ENCODE measurements at places on chromosomes 2 and 18. TPM values are rescaled to one million over a fixed set of nuclear protein-coding genes. Genes with fewer than 3 reads are reported as not detected.

- DNase-seq: no peak
These were observed 14.3 kb upstream of the ST8SIA5 start for GRCh38 chr18:46771141-46771540.

GRCh38 chr2:233418052-233418760, 63.9 kb downstream of the DGKD start:
- no peak for DNase-seq

CCBE1 gene
- 1.1 TPM for total RNA-seq

UGT1A7 gene
- not detected for total RNA-seq

DNA sequence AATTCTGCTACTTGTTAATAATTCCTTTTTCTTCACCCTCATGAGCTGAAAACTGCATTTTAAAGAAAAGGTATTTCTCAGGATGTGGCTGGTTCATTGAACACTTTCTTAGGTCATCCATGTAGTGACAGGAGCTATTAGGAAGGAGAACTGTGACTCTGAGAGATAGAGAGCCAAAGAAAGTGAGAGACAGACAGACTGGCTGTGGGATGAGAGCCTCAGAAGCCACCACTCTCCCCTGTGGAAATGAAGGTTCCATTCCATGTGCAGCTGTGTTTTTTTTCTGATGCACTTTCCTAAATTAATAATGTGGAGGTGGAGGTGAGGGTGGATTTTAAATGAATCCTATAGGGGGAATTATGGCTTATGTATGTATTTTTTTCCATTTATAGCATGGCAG, 113.3 kb downstream of the FAM210A start:
- no peak for DNase-seq

DNA sequence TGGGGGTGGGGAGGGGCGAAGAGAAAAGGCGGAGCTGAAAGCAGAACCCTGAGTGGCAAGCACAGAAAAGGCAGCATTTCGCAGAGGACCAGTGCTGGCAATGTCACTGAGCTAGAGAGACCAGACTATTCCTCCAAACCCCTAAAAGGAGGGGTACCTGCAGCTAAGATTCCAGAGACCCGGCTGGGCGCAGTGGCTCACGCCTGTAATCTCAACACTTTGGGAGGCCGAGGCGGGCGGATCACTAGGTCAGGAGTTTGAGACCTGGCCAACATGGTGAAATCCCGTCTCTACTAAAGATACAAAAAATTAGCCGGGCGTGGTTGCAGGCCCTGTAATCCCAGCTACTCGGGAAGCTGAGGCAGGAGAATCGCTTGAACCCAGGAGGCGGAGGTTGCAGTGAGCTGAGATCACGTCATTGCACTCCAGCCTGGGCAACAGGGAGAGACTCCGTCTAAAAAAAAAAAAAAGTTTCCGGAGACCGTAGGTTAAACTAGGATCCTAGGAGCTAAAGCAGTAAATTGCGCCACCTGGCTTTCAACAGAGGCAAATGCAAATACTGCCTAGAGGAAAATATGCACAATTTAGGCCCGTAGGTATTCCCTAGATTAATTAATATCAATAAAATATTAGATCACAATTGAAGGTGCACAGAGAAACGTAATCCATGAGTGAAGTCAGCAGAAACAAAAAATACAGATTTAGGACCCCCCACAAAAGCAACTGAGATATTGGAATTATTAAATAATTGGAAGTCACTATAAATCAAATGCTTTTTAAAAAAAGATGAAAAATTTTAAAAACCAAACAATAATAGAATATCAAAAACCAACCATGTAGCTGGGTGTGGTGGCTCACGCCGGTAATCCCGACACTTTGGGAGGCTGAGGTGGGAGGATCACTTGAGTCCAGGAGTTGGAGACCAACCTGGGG, 4.9 kb downstream of the UCN start:
- no peak for DNase-seq

DNA sequence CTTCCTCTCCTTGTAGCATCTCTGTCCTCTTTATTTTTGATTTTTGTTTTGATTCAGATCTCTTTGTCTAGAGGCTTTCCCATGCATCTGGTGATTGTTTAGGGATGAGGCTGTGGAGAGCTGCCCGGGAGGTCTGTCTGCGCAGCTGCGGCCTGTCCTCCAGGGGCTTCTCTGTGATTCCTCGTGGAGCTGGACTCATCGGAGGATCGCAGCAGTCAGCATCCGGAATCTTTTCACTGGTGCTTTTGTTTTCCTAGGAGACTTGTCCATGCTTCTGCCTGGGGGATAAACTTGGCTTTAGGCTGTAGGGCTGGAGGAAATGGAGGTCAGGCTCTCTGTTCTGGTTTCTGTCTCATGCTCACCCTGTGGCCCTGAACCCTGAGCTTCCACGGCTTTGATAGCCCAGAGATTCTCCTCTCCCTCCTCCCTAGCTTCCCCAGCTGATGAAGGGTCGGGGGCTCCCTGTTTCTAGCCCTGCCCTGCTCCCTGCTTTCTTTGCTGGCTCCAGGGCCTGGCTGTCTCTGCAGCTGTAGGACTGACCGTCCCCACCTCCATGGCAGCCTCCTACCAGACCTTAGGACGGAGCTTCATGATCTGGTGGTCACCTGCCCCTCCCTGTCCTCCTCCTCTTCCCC, 35.5 kb downstream of the ZNF532 start:
- DNase-seq: no peak

GRCh38 chr2:46977899-46978298, 62.3 kb upstream of the MCFD2 start:
- DNase-seq: no peak

GRCh38 chr2:29130295-29130694, 15.1 kb downstream of the CLIP4 start:
- DNase-seq: no peak

NEB gene
- total RNA-seq: 1.6 TPM

DNA sequence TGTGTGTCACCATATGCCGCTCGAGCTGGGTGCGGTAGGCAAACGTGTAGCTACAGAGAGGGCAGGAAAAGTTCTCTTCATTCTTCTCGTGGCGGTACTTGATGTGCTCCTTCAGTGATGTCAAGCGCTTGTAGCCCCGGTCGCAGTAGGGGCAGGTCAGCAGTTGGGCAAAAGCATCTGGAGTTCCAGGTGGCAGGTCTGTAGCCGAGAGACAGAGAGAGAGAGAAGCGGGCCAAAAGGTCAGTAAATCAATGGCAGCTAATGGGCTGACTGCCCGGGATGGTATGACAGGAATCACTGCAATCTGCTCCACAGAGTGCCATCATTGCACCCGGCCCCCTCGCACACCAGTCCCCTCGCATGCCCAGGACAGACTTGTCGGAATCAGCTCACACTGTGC, 116.0 kb downstream of the ZEB2 start:
- no peak for DNase-seq

SAG gene
- total RNA-seq: not detected

DNA sequence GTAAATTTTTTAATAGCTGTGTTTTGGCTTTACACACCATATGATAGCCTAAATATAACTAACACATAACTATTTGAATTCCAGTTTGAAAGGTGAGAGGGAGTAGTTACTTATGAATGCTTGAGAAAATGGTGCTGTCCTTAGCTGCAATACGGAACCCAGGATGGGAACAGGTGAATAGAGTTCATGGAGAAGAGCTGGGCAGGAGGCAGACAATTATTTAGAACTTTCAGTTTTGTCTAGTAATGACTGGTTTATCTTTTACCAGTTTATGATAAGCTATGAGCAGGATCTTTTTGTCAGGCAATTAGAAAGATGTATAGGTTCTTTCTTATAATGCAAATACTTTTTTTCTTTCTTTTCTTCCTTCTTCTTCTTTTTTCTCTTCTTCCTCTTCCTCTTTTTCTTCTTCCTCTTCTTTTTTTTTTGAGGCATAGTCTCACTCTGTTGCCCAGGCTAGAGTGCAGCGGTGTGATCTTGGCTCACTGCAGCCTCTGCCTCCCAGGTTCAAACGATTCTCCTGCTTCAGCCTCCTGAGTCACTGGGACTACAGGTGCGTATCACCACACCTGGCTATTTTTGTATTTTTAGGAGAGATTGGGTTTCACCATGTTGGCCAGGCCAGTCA, 25.9 kb downstream of the UBR3 start:
- DNase-seq: no peak

DNA sequence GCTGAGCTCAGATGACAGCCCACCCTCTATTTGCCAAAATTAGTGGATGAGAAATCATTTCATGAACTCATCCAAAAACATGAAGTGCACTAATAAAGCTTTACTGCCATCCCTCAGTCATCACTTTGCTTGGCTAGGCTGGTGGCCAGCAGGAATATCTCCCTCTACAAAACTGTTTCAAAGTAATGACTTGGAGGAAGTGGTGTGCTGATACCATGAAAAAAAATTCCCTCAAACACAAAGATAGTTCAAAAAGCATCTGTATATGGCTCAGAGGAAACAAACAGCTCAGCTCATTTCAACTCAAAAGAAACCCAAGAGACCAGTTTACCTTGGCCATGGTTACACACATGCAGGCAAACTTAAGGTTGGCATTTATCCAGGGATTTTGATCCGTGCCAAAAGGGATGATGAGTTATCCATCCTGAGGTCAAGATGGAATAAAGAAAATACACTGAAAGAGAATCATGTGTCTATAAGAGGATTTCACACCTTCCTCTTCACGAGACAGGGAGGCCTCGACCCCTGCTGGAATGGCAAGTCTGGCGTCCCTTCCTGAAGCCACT, 18.4 kb upstream of the WIPF1 start:
- no peak for DNase-seq

SERPINB10 gene
- total RNA-seq: not detected

GRCh38 chr18:58792086-58792485, 72.6 kb upstream of the ZNF532 start:
- DNase-seq: no peak

All from progenitor cell of endocrine pancreas (in vitro differentiated cells).